ENCODE measurements at places on chromosomes 16 and 17.

GRCh38 chr17:5587438-5588032, 3.2 kb upstream of the NLRP1 start:
- peak; percentile 40 for DNase-seq

GRCh38 chr16:52718046-52718445, 171.1 kb upstream of the TOX3 start:
- DNase-seq, result no peak

DNA sequence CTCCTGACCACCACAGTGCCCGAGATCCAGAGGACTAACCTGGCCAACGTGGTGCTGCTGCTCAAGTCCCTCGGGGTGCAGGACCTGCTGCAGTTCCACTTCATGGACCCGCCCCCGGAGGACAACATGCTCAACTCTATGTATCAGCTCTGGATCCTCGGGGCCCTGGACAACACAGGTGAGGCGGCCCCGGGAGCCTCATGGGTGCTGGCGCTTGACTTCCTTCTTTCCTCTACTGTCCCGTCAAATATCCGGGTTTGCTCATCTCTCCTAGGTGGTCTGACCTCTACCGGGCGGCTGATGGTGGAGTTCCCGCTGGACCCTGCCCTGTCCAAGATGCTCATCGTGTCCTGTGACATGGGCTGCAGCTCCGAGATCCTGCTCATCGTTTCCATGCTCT, 13.7 kb downstream of the DHX38 start:
- no peak for DNase-seq

- DNase-seq, result peak; percentile 38
Observed at GRCh38 chr17:2023692-2024571, 1.2 kb downstream of the RTN4RL1 start.

DNA sequence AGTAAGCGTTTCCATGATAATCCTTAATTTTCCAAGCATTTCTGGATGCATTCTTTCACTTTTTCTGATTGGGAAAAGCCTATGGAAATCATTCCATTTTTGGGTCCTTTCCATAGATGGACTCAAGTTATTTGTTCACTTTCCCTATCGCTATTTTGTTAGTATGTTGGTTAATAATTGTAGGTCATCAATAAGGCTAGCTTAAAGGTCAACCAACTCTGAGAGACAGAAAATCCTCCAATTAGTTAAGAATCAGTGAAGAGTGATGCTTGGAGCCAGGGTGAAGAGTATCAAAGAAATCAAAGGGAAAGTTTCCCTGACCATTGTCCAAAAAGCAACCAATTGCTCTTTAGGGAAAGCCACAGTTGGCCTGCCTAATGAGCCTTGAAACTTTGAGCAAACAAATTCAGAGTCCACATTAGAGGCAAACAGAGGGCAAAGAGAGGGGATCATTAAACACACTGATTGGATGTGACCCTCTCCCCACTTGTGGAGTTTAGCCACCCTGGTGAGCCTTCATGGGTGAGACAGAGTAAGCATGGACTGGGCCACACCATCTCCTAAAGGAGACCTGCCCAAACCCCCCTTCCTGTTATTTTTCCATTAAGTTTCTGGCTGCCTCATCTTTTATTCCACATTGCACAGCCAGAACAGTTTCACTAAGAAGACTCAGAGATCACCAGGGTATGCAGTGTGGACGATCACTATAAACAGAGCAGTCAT, 133.4 kb upstream of the DYNLRB2 start:
- no peak for DNase-seq

Data from activated CD4-positive, alpha-beta T cell treated with anti-CD3 and anti-CD28 coated beads, Interleukin-2, amount 50 U/mL, for 1 hour (primary cell).